ENCODE measurements at places on chromosomes 11 and 22.

DNA sequence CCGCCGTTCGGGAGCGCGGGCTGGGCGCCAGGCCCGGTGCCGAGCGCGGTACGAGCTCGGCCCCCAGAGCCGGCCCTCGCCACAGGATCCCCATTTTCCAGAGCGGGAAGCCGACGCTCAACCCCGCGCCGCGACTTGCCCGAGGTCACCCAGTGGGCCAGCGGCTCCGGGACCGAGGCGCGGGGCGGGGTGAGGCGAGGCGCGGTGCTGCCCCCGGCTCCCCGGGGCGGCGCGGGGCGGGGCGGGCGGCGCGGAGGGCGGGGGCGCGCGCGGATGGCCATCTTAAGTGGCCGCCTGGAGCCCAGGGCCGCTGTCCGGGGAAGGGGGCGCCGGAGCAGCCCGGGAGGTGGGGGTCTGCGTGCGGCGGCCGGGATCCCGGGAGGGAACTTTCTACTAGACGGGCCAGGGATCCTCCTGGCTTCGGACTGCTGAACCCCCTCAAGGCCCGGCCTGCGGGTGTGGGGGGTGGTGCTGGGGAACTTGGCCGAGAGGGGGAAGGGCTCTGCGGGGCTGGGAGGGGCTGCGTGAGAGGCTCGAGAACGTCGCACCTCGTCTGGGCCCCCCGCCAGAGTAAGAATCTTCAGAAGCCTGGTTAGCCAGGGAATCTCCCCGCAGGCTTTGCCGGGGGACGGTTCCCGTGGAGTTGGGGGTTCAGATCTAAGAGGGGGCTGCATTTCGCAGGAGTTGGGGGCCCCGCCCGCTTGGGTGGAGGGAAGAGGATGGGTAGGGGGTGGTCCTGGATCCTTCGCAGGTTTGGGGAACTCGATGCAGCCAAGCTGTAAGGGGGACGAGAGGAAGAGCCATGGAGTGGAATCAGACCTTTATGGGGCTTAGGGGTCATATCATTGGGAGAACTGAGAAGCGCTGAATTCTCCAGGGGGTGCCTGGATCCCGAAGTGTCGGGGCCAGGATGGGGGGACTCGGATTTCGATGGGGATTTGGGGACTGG lies 678 bp upstream of the INPPL1 start:
- peak; percentile 62 for DNase-seq

DNA sequence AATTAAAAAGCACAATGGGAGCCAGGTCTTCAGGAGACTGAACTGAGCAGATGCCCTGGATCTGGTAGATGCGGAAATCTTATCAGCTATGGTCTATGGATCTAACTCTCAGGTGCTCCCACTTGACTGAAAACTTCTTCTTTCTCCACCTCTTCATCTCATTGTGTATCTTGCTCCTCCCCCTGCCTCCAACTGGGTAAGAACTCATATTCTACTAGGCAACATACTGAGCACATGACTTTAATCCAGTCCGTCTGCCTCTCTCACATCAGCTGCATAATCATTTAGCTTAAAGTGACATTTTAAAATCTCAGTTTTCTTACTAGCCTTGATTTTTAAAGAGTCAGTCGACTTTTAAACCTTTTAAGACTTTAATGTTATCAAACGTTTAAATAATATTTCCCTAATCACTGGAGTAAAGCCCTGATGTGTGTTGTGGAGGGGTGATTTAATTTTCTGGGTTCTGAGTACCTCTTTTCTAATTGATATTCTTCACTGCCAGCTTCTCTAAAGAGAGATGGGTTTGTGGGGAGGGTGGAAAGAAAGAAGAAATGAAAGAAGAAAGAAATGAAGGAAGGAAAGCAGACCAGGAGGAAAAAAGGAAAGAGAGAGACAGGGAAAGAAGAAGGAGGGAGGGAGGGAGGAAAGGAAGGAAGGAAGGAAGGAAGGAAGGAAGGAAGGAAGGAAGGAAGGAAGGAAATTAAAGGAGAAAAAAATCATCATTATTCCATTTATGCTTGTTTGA lies 592.8 kb upstream of the ARHGAP42 start:
- no peak for DNase-seq

DNA sequence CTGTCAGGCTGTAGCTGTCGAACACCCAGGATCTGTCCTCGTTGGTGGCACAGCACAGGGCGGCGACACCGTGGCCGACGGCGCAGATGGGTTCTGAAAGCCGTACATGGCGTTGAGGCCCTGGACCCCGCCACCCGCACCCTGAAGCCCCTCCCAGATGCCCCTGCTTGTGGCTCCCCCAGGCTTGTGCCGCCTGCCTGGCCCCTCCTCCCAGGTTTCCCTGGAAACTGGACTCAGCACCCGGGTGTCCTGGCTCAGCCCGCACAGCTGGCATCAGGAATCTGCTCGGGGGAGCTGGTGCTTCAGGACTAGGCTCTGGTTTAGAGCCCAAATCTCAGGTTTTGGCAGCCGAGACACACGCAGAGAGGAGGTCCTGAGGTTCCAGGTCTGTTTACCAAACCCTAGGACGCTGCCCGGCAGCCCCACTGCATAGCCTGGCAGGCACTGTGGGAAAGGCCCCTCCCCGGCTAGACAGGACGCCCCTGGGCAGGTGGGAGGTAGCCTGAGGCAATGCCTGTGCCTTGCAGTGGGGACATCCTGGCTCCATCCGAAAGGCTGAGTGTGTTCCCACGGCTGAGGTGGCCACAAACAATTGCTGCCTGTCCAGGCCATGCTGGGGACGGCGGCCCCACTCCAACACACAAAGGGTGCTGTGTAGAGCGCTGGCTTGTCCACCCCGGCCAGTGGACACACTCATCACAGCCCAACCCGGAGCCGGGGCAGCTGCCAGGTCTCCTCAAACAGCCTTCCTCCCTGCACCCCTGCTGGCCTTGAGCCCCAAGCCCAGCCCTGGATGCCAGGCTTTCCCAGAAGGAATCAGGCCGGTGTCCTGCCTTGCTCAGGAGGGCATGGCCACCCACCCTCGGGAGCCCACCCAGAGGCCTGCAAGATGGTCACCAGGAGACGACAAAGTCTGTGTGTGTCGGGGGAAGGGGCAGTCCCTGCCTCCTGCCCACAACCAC lies 4.6 kb downstream of the GATD1 start:
- DNase-seq, result peak; percentile 97

GRCh38 chr11:64916775-64917662 lies at the start of gene ATG2A:
ATG2A (minus strand) TSS chr11:64917209; CDS start chr11:64917135, 74 bp downstream.
- DNase-seq, result peak; percentile 100

- no peak for DNase-seq
Measured at GRCh38 chr11:14700593-14700992, 57.0 kb downstream of the PDE3B start.

- DNase-seq, result no peak
Measured at GRCh38 chr11:313787-314553, at the start of gene IFITM1. IFITM1 (plus strand) TSS chr11:314040; CDS start chr11:314171, 131 bp downstream.

GRCh38 chr11:131691181-131692041 lies 321.0 kb downstream of the NTM start:
- DNase-seq, result no peak

GRCh38 chr11:94794287-94795168 lies 26.4 kb downstream of the AMOTL1 start:
- DNase-seq, result no peak

- DNase-seq, result no peak
Measured at GRCh38 chr22:27089264-27089663, 431.9 kb downstream of the MIAT start.

- no peak for DNase-seq
Measured at GRCh38 chr22:49302530-49302929, 525.1 kb downstream of the BRD1 start.

- DNase-seq, result no peak
Measured at GRCh38 chr22:36771356-36772063, 4.4 kb downstream of the IFT27 start.

DNA sequence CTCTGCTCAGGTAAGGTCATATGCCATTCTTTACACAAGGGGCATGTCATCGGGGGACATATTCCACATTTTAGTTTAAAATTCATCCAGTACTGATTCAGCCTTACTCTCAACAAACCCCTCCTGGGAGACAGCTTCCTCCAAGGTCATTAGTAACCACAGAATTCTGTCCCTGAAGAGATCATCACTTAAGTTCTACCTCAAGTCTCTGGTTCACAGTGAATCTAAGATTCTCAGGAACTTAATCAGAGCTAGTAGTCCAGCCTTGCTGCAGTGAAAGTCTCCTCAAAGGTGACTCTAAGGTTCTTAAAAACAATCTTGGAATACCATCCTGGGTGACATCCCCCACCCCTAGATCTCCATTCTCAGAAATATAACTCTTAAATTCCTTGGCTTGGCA lies 18.9 kb upstream of the GDPD4 start:
- no peak for DNase-seq

DNA sequence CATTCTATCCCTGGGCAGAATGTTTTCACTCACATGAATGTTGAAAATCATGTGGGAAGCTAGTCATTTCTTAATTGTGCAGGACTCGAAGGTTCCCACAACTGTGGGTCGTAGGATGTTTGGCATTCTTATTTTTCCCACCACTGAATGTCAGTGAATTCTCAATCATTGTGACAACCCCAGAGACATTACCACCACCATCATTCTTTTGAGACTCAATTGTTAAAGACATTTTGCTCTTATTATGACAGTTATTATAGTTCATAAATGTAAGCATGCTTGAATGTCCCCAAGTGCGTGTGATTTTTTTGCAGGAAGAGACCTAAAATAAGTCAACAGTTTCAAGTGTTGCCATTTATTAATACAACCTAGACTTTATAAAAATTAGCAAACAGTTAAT lies 19.0 kb downstream of the PACS1 start:
- DNase-seq, result no peak

DNA sequence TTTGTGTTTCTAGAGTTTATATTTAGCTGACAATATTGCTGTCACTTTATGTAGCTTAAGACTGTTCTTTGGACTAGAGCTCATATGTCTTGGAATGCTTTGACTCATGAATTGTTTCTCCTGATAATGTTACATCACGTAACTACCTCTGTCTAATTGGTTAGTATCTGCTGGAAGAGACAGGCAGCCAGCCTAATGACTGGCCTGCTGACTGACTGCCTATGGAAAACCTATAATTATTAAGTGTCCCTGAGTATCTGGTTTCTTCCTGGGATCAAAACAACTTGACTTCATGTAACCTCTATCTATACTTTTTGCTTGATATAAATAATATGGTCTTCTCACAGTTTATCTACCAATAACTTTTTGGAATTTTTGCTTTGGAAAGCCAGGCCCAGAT lies 9.4 kb downstream of the SOX6 start:
- DNase-seq, result no peak

DNA sequence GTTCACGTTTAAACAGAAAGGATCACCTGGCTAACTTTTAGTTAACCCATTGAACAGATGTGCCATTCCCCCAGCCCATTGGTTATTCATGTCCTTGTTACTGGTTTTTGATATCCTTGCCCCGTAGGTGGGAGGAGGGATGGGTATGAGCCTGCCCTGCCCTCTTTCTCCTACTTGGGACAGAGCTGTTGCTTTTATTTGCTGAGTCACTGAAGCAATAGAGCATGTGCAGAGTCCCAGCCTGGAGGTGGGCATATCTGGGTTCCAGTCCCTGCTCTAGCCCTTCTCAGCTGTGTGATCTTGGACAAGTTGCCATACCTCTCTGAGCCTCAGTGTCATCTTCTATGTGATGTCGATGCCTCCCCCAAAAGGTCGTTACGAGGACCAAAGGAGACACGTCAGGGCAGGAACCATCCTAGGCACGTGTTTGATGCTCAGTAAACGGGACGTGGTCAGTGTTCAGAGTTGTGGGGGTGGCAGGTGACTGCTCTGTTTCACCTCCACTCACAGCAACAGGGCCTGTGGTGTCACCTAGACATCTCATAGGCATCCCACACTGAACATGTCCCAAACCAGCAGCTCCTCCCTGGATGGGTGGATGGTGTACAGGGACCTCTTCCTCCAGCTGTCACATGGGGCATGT lies 61.0 kb downstream of the BMAL1 start:
- no peak for DNase-seq

DNA sequence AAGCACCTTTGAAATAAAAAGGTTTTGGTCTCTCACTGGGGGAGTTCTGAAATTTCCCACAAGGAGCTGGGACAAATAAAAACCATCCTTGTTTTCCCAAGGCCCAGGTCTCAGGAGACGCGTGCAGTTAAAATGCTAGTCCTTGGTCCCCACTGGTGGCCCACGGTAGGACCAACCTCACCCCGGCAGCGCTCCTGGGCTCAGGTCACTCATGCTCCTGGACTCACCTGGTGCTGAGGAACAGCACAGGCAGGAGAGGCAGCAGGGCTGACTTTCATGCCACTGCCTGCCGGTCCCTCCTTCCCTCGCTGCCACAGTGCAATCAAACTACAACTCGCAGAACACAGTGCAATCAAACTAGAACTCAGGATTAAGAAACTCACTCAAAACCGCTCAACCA lies 356.8 kb upstream of the CCDC179 start:
- DNase-seq, result no peak

DNA sequence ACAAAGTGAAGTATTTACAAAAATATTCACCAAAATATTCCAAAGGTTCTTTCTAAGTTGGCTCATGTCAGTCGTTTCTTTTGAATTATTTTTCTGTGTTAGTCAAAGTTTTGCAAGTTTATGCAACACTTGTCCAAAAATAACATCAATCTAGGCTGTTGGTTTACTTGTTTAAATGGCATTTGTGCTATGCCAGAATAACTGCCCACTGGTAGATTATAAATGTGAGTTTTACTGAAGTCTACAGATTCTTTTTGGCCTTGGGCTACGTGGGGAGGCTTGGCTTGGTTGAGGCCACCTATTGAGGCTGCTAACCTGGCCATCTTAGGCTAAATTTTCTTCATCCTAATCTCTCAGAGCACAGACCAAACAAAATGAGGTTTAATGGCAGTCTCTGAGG lies 1091.9 kb upstream of the RAG2 start:
- no peak for DNase-seq

DNA sequence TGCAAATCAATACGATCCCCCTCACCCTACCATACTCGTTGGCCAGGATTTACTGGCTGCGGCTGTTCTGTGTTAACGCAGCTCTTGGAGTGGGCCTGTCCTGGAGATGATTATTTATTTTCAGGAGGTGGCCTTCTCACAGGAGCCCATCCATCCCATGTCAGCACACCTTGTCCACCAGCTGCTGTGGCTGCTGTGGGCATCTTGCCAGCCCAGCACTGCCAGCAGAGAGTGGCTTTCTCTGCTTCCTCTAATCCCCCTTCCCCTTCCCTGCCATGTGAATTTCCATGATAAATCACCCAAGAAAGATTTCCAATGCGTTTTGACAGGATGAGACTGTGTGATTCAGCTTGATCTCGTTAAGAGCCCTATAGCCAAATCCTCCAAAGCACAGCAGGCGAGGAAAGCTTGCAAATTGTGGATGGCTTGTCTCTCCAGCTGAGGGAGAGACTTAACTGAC lies 309.1 kb upstream of the C11orf87 start:
- DNase-seq, result no peak

DNA sequence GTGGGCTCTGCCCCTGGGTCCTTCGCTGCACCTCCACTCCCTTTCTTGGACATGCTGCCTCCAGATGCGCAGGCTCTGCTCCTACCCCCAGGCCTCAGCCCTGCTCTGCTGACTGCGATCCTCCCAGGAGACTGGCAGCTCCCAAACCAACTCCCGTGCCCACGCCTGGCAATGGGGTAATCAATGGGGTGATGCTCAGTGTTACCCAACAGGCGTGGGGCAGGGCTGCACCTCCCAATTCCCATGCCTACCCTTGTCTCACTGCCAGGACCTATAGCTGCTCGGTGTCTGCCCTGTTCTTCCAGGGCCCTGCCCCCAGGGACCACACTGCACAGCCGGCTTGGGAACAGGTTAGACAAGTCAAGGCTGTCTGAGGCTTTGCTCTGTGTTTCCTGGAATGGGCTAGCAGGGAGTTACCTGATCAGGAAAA lies at the start of gene ALDH3B2:
Gene ALDH3B2, minus strand, starts transcription at position 182 of the 430 bp plus-strand sequence. CDS start 7,688 bp downstream, outside the sequence.
- no peak for DNase-seq

Measured in globus pallidus (tissue), 1 donor.